Chondrocyte (in vitro differentiated cells): ENCODE measurements at places on chromosomes 4 and X.

DNA sequence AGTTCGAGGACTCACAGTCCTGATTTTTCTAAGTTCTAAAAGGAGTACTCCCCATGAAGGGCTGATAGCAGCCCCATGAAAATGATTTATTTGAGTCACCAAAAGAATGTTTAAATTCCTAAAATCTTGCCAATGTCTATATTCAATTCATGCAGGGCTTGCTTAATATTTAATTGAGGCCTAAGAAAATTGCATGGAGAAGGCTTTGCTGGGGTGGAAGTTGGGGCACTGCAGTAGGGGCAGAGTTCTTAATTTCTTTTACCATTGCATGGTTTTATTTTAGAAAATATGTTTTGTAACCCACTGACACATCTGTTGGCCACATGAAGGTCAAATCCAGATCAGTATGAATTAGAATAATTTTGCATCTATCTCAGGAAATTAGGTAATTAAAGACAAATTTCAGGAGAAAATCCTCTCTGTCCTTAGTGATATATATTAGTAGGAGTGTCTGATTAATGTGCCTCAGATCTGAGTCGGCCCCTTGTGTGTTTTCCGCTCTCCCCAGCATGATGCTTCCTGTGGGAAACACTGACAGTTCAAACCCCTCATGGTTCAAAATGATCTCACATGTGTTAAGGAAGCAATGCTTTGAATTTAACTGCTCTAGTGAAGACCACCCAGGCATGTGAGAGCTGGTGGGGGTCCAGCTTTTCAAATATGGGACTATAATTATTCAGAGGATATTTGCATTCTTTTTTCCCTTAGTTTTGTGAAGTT is 54.0 kb upstream of the EGFL6 start:
- DNase-seq: no peak
- no peak overlapping the region for H3K4me3 ChIP-seq
- no peak overlapping the region for H3K27ac ChIP-seq
- no peaks in the 10 kb centered on the region for H3K36me3 ChIP-seq
- no peaks in the 10 kb centered on the region for H3K27me3 ChIP-seq

DNA sequence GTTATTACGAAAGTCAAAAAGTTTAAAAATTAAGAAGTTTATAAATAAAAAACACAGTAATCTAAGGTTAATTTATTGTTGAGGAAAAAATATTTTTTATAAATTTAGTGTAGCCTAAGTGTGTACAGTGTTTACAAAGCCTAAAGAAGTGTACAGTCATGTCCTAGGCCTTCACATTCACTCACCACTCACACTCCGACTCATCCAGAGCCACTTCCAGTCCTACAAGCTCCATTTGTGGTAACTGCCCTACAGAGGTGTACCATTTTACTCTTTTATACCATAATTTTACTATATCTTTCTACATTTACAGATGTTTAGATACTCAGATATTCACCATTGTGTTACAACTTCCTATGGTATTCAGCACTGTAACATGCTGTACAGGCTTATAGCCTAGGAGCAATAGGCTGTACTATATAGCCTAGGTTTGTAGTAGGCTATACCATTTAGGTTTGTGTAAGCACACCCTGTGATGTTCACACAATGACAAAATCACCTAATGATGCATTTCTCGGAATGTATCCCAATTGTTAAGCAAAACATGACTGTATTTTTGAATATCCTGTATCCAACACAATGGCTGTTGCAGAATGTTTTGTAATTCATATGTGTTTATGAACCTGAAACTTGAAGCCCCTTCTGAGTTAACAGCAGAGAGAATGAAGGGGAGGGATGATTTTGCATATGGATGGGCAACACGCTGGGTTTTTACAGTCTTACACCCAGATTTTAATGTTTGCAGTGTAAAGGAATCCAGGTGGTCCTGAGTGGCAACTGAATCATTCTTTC is 3.1 kb downstream of the PPBP start:
- H3K27me3 ChIP-seq: peaks cover 24% of the 10 kb centered on the region
- H3K4me3 ChIP-seq: no peak overlapping the region
- no peaks in the 10 kb centered on the region for H3K36me3 ChIP-seq
- DNase-seq: no peak

DNA sequence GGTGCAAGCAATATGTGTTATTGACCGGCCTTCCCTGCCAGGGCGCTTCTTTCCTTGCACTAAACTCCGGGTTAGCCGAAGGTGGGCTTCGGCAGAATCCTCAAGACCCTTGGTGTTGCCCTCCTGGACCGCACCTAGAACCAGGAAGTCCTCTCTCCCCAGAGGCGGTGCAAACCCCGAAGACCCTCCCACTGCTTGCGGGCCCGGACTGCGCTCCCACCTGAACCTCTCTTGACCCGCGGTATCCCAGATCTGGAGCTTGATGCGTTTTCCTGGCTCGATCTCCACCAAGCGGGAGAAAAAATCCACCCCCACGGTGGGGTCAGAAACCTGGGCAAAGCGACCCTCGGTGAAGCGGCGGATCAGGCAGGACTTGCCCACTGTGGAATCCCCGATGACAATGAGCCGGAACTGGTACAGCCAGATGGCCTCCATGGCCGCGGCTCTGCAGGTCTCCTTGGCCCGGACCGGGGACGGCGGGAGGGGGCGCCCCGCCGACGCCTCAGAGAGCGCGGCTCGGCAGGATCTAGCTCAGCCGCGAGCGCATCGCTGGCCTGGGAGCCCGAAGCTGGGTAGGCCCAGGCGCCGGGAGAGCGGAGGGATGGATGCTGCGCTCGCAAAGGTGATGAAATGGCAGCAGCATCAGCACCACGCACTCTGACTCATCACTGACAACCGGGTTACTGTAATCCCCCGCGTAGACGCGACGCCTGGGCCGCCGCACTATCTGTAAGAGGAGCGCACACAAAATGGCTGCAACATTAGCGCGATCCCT is at the start of gene RAB39B:
Gene RAB39B (minus strand): TSS at position 638 of the 775 bp plus-strand sequence. CDS start 203 bp downstream, at position 435.
- H3K4me3 ChIP-seq: peak within 1 kb of the TSS; percentile 77
- peaks cover 1% of the 10 kb centered on the region for H3K36me3 ChIP-seq
- H3K27me3 ChIP-seq: no peaks in the 10 kb centered on the region
- peaks cover 13% of the 10 kb centered on the region for H3K4me1 ChIP-seq

DNA sequence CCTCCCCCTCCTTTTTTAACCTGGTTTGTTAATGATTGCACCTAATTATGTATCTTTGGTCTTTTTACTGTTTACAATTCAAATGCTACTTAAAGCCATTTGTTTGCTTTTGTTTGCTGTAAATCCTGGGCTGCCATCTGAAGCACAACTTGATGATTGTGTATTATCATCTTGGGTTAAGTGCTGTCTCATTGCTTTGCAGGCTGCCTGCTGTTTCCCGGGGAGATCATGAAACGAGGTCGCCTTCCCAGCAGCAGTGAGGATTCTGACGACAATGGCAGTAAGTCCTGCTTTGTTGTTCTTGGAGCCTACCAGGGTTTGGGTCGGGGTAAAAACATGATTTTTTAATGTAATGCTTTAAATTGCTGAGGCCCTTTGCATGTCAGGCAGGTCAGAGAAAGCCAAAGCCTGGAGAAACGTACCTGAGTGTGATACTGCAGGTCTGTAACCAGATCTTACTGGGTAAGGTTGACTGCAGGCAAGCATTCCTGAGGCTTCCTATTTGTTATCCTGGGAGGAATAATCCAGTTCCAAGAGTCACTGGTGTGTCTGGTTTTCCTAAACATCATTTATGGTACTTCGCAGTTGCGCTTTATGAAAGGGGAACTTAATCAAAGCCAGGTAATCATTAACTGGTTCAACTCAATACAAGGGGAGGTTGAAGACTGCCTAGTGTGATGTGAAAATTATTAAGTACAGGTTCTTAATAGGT is 22.2 kb downstream of the JADE1 start:
- peak overlapping the region; percentile 86 for H3K27ac ChIP-seq
- H3K27me3 ChIP-seq: no peaks in the 10 kb centered on the region
- H3K4me3 ChIP-seq: peak overlapping the region; percentile 44
- H3K36me3 ChIP-seq: peaks cover 5% of the 10 kb centered on the region

DNA sequence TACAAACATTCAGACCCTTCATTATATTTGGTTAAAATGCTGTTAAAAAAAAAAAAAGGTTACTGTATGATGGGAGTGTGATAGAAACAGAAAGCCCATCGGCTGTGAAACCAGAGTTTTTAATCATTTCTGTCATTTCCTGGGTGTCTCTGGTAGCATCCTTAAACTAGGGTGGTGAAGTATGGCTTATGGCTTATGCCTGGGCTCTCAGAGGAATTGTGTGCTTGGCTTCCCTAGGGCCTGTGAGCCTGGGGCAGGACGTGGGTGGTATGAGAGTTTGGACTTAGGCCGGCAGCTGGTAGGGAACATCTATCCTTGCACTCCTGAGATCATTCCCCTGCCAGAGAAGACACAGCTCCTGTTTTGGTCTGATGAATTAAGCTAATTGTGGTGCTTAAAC is 52.2 kb downstream of the DCUN1D4 start:
- no peaks in the 10 kb centered on the region for H3K27me3 ChIP-seq
- DNase-seq: no peak
- peaks cover 11% of the 10 kb centered on the region for H3K36me3 ChIP-seq
- peak overlapping the region; percentile 65 for H3K27ac ChIP-seq

GRCh38 chr4:11605597-11605996 is 176.9 kb upstream of the HS3ST1 start:
- no peaks in the 10 kb centered on the region for H3K36me3 ChIP-seq
- H3K27ac ChIP-seq: no peak overlapping the region
- peaks cover 2% of the 10 kb centered on the region for H3K27me3 ChIP-seq

- no peaks in the 10 kb centered on the region for H3K36me3 ChIP-seq
- DNase-seq: no peak
- no peaks in the 10 kb centered on the region for H3K27me3 ChIP-seq
Observed at GRCh38 chr4:51836549-51836948, 6.4 kb upstream of the DCUN1D4 start.

- no peaks in the 10 kb centered on the region for H3K4me1 ChIP-seq
- no peaks in the 10 kb centered on the region for H3K27me3 ChIP-seq
- no peak for DNase-seq
- H3K36me3 ChIP-seq: peaks cover 1% of the 10 kb centered on the region
Observed at GRCh38 chrX:74890676-74891430, 34.4 kb downstream of the NEXMIF start.

DNA sequence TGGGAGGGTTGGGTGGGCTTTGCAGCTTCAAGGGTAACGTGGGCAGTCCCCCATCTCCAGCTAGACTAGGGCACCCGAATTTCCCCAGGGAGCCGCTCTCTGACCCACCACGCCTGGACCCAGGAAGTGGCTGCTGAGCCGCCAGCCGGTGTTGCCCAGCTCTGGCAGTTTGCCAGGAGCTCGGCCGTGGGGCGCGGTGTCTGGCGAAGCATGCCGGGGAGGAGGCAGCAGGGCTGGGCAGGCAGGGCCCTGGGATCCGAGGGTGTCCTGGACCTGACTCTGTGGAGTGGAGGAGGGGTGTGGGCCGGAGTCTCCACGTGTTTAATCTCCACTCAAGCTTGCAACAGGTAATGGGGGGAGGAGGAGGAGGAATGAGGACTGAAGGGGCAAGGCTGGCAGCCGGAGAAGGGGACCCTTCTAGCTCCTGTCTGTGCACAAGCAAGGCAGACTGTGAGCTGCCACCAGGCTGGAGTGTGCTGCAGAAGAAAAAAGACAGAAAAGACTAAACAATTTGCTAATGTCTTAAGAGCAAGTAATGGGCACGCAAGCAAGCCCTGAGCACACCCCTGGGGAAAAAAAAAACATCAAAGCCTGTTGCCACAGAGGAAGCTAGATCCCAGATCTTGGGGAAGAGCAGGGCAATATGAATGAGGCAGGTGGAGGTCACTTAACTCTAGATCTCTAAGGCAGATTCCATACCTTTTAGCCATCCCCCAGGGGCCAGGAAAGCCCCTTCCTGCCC is 2.4 kb downstream of the LONRF3 start:
- no peak overlapping the region for H3K27ac ChIP-seq
- peaks cover 15% of the 10 kb centered on the region for H3K27me3 ChIP-seq
- DNase-seq: no peak
- peak overlapping the region; percentile 44 for H3K4me3 ChIP-seq

DNA sequence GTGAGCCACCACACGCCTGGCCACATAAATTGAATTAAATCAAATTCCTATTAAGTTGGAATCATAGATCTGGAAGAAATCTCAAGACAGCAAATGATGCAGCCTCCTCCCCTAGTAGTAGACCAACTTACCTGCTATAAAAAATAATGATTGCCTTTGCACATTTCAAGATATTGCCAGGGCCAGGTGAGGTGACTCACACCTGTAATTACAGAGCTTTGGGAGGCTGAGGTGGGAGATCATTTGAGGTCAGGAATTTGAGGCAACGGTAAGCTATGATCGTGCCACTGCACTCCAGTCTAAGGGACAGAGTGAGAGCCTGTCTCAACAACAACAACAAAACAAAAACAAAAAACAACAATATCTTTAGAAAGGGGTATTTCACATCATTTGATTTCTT is 17.0 kb upstream of the WWC2 start:
- no peaks in the 10 kb centered on the region for H3K4me1 ChIP-seq
- no peak overlapping the region for H3K4me3 ChIP-seq
- H3K27ac ChIP-seq: no peak overlapping the region
- no peak for DNase-seq

DNA sequence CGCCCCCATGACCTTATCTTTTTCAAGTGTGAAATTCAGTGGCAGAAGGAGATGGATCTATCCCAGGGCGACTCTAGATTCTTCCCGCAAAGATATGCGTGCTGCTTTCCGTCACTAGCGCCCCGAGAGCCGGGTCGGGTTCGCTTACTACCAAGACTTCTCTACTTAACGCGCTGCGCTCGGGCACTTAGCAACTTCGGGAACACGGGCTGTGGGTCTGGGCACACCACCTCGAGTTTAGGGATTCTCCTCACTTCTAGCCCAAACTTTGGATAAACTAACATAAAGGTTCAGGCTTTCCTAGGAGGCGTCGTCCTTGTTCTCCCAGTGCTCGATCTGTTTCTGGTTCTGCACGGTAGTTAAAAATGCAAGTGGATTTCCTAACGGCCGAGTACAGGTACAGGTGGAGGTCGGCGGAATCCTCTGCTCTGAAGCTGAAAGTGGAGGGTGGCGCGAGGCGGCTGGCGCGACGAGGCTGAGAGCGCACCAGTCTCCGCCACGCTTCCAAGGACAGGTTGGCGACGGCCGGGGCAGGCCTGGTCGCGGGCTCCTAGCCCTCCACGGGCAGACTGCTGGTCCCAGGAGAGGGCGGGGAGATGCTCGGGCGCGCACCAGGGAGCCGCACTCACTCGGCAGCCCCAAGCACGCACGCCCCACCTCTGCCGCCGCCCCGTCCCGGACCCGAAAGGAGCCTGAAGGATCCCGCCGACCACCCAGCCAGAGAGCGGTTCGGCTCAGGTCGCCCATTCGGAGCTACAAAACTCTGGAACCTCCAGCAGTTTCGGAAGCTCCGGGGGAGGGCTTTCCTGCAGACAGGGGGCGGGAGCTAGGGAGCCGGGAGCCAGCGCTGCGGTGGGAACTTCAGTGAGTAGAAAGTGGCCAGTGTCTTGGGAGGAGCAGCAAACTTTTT is 100.8 kb upstream of the TENM3 start:
- no peak for DNase-seq
- H3K27ac ChIP-seq: peak overlapping the region; percentile 99
- no peaks in the 10 kb centered on the region for H3K36me3 ChIP-seq
- H3K4me1 ChIP-seq: peaks cover 37% of the 10 kb centered on the region
- H3K4me3 ChIP-seq: peak overlapping the region; percentile 92

GRCh38 chr4:54215379-54216077 is 13.6 kb upstream of the PDGFRA start:
- no peak for DNase-seq
- no peak overlapping the region for H3K27ac ChIP-seq
- H3K36me3 ChIP-seq: no peaks in the 10 kb centered on the region
- H3K4me1 ChIP-seq: peaks cover 35% of the 10 kb centered on the region
